ENCODE measurements at places on chromosomes 5 and 9.

- no peak for DNase-seq
These were observed 58.2 kb downstream of the RICTOR start for GRCh38 chr5:39015743-39016586.

DNA sequence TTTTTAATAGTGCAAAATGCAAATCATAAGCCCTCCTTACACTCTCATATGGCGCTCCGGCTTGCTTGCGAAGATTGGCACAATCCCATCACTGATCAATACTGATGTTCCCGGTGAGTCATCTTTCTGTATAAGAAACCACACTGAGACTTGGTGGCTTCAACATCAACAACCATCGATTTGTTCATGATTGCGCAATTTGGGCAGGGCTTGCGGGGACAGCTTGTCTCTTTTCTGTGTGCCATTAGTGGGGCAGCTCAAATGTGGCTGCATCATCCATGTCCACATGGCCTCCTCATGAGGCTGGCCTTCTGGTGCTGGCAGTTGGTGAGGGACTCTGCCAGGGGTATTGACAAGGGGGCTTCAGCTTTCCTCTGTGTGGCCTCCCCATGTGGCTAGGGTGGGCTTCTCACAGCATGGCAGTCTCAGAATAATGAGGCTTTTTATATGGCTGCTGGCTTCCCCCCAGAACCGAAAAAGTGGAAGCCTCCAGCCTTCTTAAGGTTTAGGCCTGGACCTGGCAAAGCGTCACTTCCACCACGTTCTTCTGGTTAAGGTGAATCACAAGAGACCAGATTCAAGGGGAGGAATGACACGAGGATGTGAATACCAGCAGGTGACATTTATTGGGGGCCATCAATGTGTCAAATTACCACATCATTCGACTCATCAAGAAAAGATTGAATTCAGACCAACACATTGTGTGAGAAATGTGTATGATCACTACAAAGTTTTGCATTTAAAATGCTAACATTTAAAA lies 79.5 kb upstream of the NFIL3 start:
- no peak for DNase-seq

DNA sequence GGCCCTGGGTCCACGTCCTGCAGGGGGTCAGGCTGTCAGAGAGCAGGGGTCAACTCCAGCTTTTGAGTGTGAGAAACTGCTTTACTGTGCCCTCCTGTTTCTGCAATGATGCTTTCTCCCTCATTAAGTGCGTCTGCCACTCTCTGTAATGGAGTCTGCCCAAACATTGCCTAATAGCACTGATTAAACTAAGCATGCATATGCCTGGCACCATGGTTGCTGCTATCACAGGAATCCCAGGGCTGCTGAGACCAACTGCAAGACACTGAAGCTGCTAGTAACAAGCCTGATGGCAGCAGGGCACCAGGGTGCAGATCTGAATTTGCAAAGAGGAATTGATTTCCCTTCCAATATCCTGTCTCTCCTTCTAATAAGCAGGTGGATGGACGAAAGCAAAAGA lies 125.3 kb downstream of the SLC24A2 start:
- DNase-seq = no peak

- no peak for DNase-seq
These were observed 273.7 kb upstream of the PIK3R1 start for GRCh38 chr5:67941614-67942401.

- DNase-seq = no peak
These were observed 8.7 kb downstream of the NREP start for GRCh38 chr5:111748304-111748763.

GRCh38 chr9:96646081-96646991 lies 8.8 kb downstream of the PRXL2C start:
- no peak for DNase-seq

- no peak for DNase-seq
These were observed 280.0 kb upstream of the MAP3K1 start for GRCh38 chr5:56535347-56535746.

GRCh38 chr9:80518441-80518840 lies 946.7 kb downstream of the TLE4 start:
- no peak for DNase-seq

DNA sequence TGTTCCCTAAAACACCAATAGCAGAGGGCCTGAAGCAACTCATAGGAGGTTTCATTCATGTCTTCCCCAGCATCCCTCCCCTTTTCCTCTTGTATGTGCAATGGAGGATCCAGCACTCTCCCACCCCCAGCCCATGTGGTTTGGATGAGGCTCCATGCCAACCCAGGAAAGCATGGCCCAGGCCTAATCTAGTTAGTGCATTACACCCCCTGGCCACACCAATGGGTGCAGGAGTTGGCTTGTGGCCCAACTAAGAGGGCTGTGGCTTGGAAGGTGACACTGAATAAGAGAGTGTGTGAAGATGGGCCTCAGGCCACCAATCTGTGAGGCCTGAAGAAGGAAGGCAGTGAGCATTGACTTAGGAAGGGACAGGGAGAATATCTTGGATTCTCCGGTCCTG lies 70.8 kb upstream of the SMIM23 start:
- DNase-seq = peak; percentile 32

- no peak for DNase-seq
These were observed 234.8 kb upstream of the ISL1 start for GRCh38 chr5:51148437-51148836.

GRCh38 chr9:133737774-133738639 lies at the start of gene SARDH:
SARDH (minus strand) TSS chr9:133738352; CDS start chr9:133734173, 4,179 bp downstream.
- DNase-seq = peak; percentile 92

- no peak for DNase-seq
These were observed 71.5 kb upstream of the ERBIN start for GRCh38 chr5:65854925-65855324.

GRCh38 chr5:141758310-141758998 lies 76.4 kb upstream of the ARAP3 start:
- DNase-seq = peak; percentile 67

DNA sequence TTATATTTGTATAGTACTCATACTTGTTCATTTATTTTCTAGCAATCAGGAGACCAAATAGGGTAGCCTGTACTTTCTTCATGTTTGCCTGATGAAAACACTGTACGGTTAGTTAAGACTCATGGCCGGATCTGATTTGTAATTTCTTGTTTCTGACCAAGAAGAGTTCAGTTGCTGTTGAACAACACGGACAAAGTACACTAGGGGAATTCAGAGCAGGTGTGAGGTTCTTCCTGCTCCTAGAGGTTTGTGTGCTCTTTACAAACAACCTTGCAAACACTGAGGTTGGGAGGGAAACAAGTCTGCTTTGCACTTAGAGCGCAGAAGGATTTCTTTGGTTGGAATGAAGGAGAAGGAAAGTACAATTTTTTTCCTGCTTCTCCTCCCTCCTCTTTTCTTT lies 69.7 kb downstream of the TRIO start:
- no peak for DNase-seq

DNA sequence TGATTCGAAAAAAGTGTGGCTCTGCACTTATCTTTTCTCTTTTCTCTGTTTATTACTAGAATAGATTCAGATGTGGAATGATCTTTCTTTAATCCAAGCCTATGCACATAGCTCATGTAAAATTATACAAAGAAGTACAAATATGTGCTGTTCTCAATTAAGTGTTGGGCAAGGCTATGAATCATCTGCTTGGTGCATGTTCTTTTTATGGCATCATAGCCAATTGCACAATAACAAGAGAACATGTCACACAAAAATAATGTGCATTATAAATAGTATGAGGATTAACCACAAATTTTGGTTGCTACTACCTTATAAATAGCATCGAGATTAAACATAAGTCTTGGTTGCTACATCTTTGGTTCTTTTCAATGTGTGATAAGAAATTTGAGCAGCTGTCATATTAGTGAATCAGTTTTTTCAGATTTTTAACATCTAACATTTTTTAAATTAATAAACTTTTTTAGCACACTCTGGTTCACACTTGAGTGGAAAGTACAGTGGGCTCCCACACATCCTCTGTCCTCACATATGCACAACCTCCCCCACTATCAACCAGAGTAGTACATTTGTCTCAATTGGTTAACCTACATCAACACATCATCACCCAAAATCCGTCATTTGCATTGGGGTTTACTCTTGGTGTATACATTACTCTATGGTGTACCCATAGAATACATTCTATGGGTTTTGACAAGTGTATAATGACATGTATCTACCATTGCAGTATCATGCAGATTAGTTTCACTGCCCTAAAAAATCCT lies 6.8 kb upstream of the RECK start:
- no peak for DNase-seq

- DNase-seq = no peak
These were observed 612.6 kb upstream of the ST8SIA4 start for GRCh38 chr5:101515721-101516120.

DNA sequence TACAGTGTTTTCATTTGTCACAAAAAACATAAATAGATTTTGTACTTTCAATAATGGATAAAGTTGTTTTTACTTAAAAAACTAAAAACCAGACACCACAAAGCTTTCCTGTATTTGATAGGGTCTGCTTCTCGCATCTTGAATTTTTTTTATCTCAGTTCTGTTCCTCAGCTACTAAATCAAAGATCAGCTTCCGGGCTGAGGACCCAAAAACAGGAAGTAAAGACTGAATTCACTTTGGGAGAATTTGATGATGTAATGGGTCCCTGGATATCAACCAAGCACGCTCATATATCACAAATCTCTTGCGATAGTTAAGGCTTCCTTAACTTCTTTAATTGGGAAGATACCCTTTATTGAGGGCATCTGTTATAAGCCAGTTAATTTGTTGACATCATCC lies 24.1 kb downstream of the ITK start:
- no peak for DNase-seq

DNA sequence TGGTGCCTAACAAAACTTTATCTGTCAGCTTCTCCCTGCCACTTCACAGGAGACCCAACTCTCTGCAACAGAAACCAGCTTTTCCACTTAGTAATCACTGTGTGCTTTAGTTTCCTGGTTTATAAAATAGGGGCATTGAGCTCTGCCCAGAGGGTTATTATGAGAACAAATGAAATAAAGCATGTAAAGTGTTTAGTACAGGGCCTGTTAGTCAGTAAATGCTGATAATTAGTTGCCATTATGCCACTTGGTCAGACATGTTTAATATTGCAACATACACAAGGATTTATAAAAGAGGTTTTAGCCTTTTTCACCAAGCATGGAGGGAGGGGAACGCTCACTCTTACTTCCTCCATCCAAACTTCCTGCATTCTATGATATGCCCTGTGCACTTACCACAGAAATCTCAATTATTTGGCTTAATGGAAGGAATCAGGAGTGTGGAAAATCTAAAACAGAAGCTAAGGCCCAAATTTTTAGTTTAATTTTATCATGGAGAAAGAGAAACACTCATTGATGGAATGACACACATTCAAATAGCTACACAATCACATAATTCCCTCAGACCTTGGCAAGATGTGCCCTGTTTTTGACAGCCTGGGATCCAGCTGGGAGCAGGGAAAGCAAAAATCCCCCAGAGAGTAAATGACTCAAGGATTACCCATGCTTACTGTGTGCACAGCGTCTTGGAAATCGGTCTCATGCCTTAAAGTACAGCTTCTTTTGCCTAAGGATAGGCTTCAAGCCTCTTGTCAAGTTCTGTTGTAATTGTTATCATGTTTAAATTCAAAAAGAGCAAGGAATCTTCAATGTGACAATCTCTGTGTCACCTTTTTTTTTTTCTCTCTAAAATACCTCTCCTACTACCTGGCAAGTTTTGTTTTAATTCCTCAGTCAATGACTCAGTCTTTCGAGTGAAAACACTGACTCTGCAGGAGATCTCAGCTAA lies 34.0 kb downstream of the ZNF474 start:
- DNase-seq = no peak

DNA sequence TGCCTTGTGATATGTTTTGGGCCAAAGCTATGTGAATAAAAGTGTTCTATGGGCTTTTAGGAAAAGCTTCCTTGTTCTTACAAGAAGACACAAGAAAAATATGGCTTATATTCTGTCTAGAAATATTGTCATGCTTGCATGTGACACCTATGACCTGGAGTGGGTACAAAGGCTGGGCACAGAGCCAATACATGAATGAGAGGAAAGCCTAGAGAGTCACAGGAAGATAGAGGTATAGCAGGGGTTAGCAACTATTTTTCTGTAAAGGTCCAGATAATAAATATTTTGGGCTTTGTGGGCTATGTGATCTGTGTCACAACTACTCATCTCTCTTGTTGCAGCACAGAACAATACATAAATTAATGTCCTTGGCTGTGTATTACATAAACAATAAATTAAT lies 196.6 kb upstream of the CD180 start:
- DNase-seq = no peak

DNA sequence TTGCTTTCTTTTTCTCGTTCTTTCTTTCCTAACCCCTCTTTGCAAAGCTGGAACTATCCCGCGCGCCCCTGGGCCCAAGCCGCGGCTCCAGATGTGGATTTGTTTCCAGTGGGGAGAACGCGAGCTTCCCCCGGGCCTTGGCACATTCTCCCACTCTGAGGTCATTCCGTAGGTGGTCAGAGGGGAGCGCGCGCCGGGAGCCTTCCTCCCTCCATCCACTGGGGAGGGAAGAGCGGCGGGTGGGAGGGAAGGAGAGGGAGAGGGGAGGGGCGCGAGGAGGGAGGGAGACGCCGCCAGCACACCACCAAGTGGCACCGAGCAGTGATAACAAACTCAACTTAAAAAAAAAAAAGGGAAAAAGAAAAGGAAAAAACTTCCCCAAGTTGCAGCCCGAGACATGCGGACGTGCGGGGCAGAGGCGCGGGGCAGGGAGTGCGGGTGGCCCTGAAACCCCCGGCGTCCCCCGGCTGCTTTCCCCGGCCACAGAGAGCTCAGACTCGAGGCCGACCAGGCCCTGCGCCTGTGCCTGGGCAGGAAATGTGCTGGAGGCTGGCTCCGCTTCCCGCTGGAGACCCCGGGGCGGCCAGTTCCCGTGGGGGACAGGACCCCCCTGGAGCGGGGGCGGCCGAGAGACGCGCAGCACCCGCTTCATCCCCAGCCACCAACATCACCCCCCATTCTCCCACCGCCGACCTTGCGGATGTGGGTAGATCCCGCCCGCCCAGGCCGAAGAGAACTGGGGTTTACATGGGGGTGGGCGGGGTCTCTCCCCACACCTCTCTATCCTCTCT lies 3.1 kb downstream of the IER5L start:
- DNase-seq = peak; percentile 95

DNA sequence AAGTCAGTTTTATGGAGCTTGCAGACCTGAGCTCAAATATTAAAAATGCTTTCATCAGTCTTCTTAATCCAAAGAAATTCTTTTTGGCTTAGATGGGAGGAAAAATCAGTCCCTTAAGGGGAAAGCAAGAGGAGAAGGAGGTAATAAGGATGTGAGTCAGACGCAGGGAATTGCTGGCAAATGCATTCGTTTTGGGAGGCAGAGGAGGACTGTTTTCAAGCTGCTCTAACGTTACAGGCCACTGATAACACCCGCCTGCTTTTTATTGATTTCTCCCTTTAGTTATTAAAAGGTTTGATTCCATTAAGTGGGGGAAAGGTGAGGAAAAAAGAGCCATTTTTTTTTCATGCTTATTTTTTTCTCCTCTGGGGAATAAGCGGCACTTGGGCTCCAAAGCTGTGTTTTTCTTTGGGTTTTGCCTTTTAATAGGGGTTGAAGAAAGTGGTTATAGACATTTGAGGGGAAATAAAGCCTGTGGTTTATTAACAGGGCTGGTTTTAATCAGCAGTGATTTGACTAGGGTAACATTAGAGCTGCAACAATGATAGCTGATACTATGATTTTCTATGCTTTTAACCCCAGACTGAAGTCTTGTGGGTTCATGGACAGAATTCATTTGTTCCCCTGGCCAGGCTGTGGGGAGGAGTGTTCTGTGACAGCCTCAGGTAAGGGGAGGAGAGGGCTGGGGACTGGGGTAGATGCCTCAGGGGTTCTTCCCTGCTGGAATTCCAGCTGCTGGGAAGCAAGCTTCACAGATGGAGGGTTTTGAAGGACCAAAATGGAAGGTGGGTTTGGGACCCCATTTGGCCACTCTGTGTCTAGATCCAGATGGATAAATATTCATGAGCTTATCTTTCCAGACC lies 225.2 kb downstream of the GAS1 start:
- DNase-seq = peak; percentile 81

GRCh38 chr5:78627766-78628165 lies 20.8 kb downstream of the LHFPL2 start:
- DNase-seq = no peak

Measured in islet precursor cell (in vitro differentiated cells).